Sigmoid colon (tissue), 7 donors: ENCODE measurements at places on chromosomes 16 and 17. TPM values are rescaled to one million over a fixed set of nuclear protein-coding genes. Genes with fewer than 3 reads are reported as not detected.

Gene TBX2
- total RNA-seq, result 5.3 TPM

DNA sequence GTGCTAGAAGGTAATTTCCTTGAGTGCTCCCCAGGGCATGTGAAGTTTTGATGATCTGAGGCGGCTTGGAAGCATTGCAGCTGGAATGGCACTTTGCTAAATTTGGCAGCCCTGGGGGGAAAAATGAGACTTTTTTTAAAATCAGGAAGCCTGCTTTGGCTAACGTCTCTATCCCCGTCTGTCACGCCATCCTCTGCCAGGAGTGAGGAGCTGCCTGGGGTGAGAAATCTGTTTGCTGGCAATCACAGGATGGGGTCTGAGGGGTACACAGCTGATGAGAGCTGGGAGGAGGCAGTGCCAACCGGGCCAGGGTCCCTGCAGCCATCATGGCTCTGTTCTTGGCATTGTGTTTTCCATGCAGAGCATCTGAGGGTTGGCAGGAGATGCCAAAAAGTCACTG lies 2.0 kb downstream of the ABCC12 start:
- no peak for DNase-seq

Gene ATP2A1
- not detected for total RNA-seq

- no peak for DNase-seq
Observed at GRCh38 chr17:12521416-12521815, 144.3 kb upstream of the MYOCD start.

DNA sequence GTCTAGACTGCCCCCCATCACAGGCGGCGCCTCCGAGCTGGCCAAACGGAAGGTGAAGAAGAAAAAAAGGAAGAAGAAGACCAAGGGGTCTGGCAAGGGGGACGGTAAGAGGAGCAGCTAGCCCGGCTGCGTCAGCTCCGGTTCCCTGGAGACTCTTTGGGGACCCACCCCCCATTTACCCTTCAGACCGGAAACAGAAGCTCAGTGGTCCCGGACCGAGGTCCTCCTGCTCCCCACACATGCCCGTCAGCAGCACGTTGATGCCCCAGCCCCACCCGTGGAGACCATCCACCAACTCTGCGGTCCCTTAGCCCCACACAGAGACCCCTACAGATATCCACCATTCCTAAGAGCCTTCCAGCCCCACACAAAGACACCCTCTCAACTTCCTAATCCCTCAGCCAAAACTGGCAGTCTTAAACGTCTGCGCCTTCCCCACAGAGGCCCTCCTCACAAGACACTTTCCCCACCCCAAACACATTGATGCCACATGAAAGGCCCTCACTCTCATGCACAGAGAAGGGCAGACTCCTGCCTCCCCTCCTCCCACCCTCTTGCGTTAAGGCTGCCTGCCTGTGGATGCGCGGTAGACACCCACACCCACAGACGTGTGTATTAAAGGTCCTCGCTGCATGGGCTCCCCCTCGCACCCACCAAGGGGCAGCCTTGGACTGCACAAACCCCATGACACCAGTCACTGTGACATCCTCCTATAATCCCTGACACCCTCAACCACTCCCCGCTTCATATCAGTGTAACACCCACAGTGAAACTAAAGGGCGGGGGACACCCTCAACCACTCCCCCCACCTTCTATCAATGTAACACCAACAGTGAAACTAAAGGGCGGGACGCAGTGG lies 58.2 kb upstream of the RPH3AL start:
- DNase-seq, result no peak

Gene RASD1
- total RNA-seq, result 12.8 TPM

DNA sequence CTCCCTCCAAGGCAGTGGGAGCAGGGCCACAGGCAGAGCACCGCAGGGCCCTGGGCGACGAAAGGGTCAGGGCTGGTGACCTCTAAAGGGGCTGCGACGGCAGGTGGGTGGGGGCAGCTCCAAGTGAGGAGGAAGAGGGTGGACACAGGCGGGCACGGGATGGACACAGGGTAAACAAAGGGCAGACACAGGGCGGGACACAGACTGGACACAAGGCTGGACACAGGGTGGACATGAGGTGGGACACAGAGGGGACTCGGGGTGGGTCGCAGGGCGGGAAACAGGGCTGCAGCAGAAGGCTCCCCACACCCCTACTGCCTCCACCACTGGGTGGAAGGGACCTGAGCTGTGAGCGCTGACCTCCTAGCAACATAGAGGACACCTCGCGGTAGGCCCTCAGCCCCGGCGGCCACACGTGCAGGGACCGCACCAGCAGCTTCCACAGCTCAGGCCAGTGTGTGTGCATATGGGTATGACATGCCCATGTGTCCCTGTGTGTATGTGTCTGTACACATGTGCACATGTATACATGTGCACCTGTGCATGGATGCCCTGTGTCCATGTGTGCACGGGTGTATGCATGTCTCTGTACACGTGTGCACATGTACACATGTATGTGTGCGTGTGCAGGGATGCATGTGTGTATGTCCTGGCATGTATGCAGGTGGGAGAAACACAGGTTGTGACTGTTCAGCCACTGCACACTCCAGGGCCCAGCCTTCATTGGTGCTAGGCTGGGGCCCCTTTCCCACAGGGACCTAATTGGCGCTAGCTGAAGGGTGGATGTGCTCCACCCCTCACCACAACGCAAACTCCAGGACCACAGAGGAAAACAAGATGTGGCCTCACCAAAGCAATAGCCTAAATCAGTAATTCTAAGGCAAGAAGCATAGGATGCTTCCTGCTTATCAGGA lies 7.6 kb downstream of the LMF1 start:
- no peak for DNase-seq

DNA sequence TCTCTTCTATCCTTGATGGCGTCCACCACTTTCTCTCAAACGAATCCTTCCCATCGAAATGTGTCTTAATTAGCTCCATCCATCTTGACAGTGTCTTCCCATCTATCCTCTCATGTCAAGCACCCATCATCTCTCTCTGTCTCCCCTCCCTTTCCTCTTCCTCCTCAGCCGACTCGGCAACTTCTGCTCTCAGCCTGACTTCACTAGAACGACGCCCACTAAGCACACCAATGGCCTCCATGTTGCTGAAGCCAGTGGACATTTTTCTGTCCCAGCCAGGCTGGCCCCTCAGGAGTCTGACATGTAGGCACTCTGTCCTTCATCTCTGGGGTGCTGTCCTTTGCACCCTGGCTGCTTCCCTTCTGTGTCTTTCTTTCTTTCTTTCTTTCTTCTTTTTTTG lies 2.5 kb upstream of the SPATA20 start:
- DNase-seq, result no peak

GRCh38 chr17:59754552-59754951 lies 47.1 kb downstream of the VMP1 start:
- no peak for DNase-seq

Gene MPO
- total RNA-seq, result 0.36 TPM

DNA sequence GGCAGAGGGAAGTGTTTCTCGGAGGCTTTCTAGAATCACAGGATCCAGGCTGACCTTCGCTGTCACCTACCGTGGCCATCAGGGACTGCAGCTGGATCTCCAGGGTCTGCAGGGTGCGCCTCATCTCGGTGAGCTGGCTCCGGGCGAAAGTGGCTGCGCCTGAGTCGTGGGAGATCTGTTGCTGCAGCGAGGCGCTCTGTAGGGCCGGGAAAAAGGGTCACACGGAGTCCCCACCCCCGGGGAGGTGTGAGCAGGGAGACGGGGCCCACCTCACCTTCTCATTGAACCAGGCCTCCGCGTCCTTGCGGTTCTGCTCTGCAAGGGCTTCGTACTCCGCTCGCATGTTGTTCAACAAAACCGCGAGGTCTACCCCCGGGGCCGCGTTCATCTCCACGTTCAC lies 2.9 kb downstream of the KRT28 start:
- no peak for DNase-seq

DNA sequence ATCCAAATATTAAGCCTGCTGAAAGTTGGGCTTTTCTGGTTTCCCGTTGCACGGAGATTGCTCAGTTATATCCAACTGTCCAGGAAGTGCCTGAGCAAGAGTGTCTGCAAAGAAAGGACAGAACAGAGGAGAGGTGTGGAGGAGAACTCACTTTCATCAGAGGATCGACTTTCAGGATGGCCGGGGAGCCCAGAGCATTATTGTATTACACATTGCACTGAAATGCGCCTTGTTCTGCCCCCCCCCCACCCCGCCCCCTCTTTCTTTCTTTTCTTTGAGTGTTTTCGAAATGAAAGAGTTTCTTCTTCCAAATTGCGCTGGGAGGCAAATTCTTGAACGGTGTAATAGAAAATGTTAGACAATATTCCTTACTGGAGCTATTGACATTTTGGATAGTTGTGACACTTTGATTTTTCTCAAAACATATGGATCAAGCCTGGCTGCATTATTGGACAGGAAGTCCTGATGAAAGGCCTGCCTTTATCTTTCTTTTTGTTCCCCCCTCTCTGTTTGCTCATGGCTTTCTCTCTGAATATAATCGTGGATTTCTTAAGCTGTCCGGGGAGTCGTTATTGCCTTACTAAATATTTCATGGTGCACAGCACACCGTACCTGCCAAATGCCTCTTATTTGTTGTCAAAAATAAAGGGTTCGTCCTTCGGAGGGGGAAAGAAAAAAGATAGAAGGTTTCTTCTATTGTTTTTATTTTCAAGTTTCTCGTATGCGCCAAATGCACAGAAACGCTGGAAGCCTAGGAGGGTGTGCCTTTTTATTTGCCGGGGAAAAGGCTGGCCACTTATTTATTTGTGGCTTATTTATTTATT lies 110.8 kb downstream of the IRX3 start:
- DNase-seq, result no peak

GRCh38 chr16:85555719-85556455 lies 57.2 kb upstream of the GSE1 start:
- no peak for DNase-seq

- DNase-seq, result no peak
Observed at GRCh38 chr16:51577621-51578303, 426.7 kb upstream of the SALL1 start.

- DNase-seq, result no peak
Observed at GRCh38 chr16:84552135-84552534, 47.7 kb upstream of the MEAK7 start.

GRCh38 chr16:72590151-72590937 lies 418.4 kb upstream of the PMFBP1 start:
- no peak for DNase-seq

GRCh38 chr17:81333616-81334368 lies 38.7 kb upstream of the SLC38A10 start:
- no peak for DNase-seq

DNA sequence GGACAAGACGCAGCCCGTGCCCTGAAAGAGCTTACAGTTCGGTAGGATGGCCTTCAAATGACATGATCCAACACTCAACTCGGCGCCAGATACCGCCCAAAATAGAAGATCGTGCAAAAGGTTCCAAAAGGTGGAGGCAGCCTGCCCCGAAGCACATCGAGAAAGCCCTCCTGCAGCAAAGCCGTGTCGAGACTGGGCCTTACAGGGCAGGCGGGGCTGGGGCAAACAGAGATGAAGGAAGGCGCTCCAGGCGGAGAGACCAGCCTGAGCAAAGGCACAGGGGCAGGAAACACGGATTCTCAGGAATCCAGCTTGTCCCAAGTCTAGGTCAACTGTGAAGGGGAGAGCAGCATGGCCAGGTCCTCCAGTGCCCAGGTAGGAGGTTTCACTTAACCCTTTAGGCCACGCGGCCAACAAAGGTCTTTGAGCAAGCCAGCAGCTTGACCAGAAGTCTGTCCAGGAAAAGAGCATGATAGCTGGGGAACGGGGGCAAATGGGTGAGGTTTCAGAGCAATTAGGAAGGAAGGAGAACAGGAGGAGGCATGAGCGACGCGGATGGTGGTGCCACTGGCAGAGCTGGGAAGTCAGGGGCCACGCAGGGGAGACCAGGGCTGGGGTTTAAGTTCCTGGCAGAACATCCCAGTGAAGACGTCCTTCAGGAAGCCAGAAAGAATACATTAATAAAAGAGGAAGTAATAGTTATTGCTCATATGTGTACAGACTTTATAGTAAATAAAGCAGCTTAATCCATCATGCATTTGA lies 21.2 kb upstream of the EIF1 start:
- peak; percentile 60 for DNase-seq

DNA sequence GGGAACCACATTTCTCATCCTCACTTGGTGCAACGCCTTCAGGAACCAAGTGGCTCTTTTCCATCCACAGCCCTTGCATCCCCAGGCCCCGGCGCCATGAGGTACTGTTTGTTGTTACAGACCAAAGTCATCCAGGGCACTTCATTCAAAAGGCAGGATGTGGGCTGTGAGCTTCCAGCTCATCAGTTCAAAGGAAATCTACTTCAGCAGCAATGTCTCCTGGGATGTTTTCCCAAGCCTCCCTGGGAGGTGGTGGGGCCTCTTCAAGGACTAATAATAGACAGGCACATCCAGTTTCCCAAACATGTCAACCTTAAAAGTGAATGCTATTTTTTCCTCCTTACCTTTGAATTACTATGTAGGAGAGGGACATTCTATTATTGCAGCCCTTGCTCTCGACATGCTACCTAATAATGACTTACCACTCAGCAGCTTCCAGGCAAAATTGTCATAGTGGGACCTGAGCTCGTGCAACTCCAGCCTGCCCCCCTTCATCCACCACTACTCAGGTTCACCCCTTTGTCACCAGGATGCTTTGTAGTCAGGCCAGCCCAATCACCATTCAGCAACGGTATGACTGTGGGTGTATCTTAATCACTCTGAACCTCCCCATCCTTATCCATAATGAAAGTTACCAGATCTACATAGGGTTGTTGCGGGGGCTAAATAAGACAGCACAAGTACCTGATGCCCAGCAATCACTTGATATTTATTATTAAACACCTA lies 1.7 kb upstream of the PRKCB start:
- no peak for DNase-seq

DNA sequence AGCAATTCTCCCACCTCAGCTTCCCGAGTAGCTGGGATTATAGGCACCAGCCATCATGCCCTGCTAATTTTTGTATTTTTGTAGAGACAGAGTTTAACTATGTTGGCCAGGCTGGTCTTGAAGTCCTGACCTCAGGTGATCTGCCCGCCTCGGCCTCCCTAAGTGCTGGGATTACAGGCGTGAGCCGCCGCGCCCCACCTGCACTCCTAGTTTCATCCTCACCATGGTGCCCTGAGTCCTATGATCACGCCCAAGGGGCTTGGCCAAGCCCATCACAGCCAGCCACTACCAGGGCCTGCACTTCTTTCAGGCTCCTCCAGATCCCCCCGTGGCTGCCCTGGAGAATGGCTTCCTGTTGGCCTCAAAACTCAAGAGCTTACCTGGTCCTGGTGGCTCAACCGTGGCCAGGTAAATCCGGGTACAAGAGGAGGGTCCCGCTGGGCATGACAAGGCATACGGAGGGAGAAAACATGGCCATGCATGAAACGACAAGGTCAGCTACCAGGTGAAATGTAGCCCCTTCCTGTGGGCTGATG lies 20.4 kb upstream of the TFAP4 start:
- DNase-seq, result no peak

- DNase-seq, result no peak
Observed at GRCh38 chr17:76492123-76492988, 8.9 kb downstream of the RHBDF2 start.

GRCh38 chr17:29596811-29597210 lies 3.9 kb downstream of the ANKRD13B start:
- DNase-seq, result no peak

- DNase-seq, result no peak
Observed at GRCh38 chr17:28320215-28321061, 1.4 kb downstream of the TMEM97 start.

GRCh38 chr16:67430977-67431774 lies at the start of gene HSD11B2:
TSS of gene HSD11B2 (plus strand) at chr16:67431121. CDS start at chr16:67431249, 128 bp downstream.
- no peak for DNase-seq

- peak; percentile 87 for DNase-seq
Observed at GRCh38 chr16:66366433-66367299, at the start of gene CDH5. TSS of gene CDH5 (plus strand) at chr16:66366691. CDS start at chr16:66379338, 12,647 bp downstream.

- no peak for DNase-seq
Observed at GRCh38 chr16:86580063-86580790, 1.9 kb downstream of the FOXL1 start.

- no peak for DNase-seq
Observed at GRCh38 chr17:67312265-67312664, 54.1 kb downstream of the PSMD12 start.

Gene GAS7
- 64.2 TPM for total RNA-seq

- no peak for DNase-seq
Observed at GRCh38 chr17:63075969-63076368, 109.9 kb downstream of the TANC2 start.
